GM12878 (cell line): ENCODE measurements at places on chromosomes 7 and 10. TPM values are rescaled to one million over a fixed set of nuclear protein-coding genes. Genes with fewer than 3 reads are reported as not detected.

- no peak for DNase-seq
These were observed 100.6 kb downstream of the ARHGAP22 start for GRCh38 chr10:48504141-48504885.

CPA2 gene
- 1.4 and 1.9 TPM in 2 replicates for total RNA-seq

MPLKIP gene
- 40.2 and 45.5 TPM in 2 replicates for total RNA-seq

DNA sequence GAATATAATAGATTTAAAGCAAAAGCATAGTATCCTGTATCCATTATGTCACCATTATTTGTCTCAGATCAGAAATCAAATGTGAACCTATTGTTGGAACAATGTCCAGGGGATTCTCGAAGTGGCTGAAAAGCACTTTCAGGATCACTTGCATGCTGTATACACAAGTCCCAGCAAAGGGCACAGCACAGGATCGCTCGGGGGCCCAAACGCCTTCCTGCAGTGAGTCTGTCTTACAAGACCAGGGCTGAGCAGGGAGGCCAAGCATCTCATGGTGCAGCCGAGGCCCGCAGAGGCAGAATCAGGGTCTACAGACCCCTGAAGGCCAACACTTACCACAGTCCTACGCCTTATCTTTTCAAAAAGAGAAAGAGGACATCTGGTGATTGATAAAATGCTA is 92.3 kb downstream of the TNS3 start:
- DNase-seq, result no peak

SPDYE16 gene
- total RNA-seq, result 0.26 TPM in 1 of 2 replicates, not detected in the other

DNA sequence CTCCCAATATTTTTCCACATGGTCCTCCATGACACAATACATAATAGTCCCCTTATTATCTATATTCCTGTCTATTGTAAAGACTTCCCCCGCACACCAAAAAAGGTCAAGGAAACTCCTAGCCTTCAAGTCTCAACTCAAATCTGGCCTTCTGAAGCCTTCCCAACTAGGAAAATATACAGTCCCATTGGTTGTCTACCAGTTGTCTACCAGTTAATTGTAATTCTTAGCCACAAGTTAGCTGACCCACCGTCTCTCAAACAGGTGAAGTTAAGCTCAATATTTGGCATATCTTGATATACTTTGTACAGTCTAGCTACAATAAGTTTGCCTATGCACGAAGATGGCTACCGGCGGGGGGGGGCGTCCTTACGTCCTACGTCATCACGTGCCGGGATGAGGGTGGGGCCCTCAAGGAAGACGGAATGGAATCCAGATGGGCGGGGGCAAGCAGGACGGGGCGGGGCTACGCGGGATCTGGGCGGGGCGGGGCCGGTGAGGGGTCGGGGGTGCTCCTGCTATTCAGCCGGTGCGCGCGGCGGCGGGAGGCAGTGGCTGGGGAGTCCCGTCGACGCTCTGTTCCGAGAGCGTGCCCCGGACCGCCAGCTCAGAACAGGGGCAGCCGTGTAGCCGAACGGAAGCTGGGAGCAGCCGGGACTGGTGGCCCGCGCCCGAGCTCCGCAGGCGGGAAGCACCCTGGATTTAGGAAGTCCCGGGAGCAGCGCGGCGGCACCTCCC is at the start of gene AHR:
AHR (plus strand) TSS at position 551 of the 738 bp plus-strand sequence. CDS start 613 bp downstream, outside the sequence.
- DNase-seq, result peak; percentile 62

COMMD3 gene
- total RNA-seq, result 68.0 and 74.3 TPM in 2 replicates

GRCh38 chr7:6161463-6162330 is 110.7 kb downstream of the CYTH3 start:
- DNase-seq, result no peak
